ENCODE measurements at places on chromosomes 5 and 9.

GRCh38 chr5:10333154-10334006 is 20.1 kb upstream of the MARCHF6 start:
- no peak for DNase-seq

DNA sequence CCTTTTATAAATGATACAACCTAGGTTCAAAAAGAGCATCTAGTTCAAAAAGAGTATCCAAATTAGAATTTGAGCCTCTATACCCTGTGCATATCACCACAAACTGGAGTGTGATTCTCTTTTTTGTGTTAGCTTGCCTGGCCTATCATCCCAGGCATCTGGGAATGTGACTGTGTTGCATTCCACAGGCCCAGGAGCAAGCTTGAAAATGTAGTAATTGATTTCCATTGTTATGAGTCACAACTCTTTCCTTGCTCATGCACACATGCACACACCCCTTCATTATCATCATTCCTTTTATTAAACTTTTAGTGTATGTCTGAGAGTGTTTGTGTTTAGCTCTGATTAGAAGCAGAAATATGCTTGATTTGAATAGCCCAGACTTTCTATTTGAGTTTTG is 75.2 kb downstream of the FCHO2 start:
- no peak for DNase-seq

DNA sequence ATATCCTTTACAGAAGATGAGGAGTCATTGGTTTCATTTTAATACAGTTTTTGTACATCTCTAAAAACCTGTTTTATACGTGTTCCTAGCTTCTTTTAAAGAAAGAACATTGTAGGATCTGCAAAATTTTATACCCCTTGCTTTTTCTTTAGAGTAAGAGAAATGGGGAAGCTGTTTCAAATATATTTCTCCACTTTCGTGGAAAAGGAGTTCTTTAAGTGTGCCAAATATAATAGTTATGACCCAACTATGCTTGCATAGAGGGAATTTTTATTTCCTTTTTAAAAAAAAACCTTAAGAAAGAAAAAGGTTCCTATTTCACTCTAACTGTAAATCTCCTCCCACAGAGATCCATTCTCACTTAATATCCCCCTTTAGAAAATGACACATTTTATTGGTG is 27.5 kb upstream of the DMAC1 start:
- no peak for DNase-seq

- DNase-seq: no peak
These were observed 82.7 kb downstream of the C9orf152 start for GRCh38 chr9:110125207-110125751.
